ENCODE measurements at places on chromosomes 16 and 17.

GRCh38 chr17:17849845-17850373 lies 13.1 kb upstream of the SREBF1 start:
- peak; percentile 37 for DNase-seq

DNA sequence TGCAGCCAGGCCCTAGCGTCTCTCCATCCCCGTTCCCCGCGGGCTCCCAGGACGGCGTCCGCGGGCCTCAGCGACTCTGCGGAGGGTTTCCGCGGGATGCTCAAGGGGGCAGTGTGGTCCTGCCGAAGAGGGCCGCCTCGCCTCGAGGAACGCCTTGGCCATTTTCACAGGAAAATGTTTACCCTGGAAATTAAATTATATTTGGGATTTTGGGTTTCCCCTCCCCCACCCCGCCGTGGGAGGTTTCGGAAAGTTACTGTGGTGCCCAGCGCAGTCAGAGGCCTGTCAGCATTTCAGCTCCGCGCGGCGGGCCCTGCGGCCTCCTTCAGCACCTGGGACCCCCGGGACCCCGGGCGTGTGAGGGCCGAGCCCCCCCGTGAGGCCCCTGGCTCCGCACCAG lies 94.5 kb downstream of the PCTP start:
- peak; percentile 31 for DNase-seq

- DNase-seq: peak; percentile 11
These were observed 192.9 kb upstream of the C17orf78 start for GRCh38 chr17:37182786-37183465.

DNA sequence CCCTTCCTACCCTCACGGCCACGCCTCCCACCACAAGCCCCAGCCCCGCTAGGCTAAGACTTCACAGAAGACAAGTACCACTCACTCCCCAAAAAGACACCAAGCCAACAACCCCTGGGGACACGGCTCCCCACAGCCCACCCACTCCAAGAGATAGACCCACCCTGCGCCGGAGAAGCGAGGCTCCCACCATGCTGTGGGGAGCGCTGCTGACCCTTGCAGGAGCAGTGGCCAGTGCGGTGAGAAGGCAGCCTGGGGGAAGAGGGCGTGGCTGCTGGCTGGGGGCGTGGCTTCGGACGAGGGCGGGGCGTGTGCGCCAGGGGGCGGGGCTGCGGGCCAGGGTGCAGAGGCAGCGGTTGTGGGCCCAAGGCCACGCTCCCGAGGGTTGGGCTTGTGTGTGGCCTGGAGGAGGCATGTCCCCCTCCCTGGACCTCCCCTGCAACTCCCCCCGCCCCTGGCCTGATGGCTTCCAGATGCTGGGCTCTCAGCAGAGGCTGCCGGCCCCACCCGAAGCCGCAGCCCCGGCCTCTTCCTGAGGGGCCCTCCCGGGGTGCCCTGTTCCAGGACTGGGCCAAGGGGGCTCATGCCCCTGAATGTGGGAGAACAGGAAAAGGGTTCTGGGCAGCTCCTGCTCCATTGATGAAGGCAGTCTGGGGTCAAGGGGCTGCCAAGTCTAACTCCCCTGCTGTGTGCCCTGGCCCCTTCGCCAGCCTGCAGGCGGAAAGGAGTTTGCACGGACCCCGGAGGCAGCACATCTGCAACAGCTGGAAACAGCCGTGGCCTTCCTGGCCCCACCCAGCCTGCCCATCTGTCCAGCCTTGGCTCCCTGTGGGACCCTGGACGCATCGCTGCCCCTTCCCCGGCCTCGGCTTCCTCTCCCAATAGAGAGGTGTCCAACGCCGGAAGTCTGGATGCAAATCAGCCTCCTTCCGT lies 9.1 kb downstream of the TFAP4 start:
- DNase-seq: peak; percentile 97

- peak; percentile 78 for DNase-seq
These were observed 180.2 kb downstream of the RPTOR start for GRCh38 chr17:80724775-80725266.

DNA sequence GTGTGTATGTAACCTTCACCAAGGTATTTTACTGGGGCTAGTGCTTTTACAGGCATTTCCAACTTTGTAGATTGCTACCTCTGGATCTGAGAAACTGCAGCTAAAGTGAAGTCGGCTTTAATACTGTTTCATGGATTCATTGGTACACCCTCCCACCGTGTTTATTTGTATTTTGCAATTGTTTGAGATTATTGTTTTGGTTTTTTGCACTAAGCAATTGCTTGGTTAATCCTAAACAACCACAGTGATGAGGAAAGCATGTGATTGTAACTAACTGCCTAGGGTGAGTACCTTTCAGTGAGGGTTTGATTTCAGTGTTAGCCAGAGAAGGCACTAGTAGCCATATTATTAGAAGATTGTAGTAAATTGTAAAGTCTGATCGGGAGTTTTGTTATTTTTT lies 3.3 kb downstream of the LUC7L3 start:
- no peak for DNase-seq

DNA sequence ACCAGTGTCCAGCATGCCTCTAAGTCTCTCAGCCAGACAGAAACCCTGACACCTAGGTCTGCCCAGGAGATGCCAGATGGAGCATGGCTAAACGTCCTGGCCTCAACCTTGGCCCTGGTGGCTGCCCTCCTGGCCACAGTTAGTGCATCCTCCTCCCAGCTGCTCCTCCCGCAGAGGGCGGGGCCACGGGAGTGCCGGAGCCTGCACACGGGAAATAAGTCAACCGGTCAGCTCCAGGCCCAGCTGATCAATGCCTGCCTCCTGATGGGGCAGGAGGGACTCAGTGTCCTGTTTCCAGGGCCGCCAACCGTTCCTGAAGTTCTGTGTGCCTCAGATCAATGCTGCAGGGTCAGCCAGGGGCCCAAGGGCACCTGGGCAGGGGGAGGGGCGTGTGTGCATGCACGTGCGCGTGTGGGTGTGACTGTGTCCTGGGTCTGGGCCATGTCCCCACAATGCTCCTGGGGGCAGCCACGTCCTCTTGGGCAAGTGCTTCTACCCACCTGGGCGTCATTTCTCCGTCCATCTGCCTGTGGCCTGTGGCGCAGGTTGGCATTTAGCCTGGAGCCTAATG lies 4.6 kb upstream of the KCNJ12 start:
- DNase-seq: no peak

GRCh38 chr16:59758848-59759247 lies 1024.7 kb upstream of the GOT2 start:
- no peak for DNase-seq

GRCh38 chr17:31645351-31645750 lies 213.7 kb downstream of the COPRS start:
- no peak for DNase-seq

GRCh38 chr17:11406716-11407115 lies 165.7 kb downstream of the SHISA6 start:
- DNase-seq: no peak

GRCh38 chr17:51572115-51572514 lies 311.8 kb downstream of the UTP18 start:
- DNase-seq: no peak

GRCh38 chr16:3030222-3031212 lies 6.2 kb downstream of the BICDL2 start:
- DNase-seq: no peak

DNA sequence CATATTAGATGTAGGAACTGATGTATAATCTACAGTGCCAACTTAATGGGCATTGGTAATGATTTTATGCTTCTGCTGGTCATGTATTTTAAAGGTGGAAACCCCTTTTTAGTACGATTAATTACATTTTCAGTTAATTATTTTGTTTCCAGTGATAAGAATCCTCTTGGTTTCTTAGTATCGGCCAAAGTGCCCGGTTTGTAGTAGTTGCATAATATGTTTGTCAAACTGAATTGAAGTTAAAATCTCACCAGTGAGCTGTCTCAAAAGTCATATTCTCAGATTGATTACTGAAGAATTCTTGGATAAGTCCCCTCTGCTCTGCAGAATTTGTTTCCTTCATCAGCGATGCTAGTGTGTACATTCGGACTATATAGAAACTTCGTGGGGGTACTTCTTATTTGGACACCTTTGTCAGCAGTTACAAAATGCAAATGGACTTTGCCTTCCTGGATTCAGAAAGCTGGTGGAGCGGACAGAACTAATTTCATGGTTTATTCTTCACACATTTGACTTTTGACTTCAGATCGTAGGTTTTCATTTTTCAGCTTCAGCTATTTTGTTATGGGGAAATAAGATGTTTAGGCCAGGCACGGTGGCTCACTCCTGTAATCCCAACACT lies 28.2 kb downstream of the SLC47A1 start:
- DNase-seq: no peak

- DNase-seq: no peak
These were observed 26.8 kb downstream of the KNOP1 start for GRCh38 chr16:19691161-19691711.

All from AG10803 (cell line).